ENCODE measurements at places on chromosomes 3 and 15.
A peak's percentile ranks its signal among the peaks of the same experiment; 100 is the strongest.

GRCh38 chr3:37787153-37787867, 74.4 kb upstream of the CTDSPL start:
- no peak for DNase-seq

GRCh38 chr15:51494411-51495314, 127.9 kb downstream of the DMXL2 start:
- DNase-seq: no peak

- peak; percentile 48 for DNase-seq
These were observed 88.7 kb upstream of the MRPL3 start for GRCh38 chr3:131591394-131592014.

- DNase-seq: no peak
These were observed 60.5 kb downstream of the STARD5 start for GRCh38 chr15:81263477-81263876.

DNA sequence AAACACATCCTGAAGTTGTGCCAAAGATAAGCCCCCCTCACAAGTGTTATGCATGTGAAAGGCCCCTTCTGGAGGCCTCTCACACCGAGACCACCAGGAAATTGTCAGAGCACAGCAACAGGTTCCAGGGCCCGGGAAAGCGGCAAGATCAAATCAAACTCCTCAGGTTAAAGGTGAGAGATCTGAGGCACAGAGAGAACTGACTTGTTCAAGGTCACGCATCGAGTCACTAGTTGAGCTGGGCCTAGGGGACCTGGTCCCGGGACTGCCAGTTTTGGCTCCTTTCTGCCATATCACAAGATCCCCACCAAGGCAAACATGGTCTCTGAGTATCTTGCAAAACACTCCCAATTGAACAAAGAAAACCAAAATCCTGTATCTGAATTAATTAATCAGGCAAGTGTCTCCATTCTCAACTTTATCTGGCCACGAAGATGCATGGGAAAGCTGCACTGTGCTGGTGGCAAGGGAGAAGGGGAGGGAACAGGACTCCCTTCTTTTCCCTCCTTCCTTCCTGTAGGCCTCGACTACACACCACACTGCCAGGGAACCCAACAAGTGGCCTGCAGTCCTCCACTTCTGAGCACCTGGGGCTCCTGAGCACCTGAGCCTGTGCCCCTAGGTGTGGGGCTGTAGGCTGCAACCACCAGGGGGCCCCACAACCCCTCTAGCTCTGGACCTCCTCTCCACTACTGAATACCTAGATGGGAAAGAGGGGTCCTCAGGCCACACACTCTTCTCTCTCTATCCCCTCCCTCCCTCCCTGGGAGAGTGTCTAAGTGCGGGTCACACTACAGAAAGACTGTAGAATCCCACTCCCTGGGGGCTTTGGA, 37.3 kb downstream of the ANP32A start:
- no peak for DNase-seq

DNA sequence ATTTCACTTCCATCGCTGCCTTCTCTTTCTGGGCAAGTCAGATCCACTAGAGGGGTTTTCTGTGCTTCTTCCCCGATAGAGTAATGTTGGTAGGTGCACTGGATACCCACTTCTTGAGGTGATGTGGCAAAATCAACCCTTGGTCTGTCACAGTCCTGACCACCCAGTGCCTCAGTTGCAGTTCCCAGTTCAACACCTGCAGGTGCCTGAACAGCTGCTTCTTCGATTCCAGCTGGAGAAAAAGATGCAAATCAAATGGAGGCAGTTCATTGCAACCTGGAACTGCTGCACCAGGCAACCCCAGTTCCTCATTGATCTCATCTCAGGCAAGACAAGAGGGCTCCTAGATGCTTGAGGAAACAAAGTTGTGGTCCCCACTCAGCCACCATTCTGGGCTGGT, 186.6 kb downstream of the UBE2E2 start:
- no peak for DNase-seq

DNA sequence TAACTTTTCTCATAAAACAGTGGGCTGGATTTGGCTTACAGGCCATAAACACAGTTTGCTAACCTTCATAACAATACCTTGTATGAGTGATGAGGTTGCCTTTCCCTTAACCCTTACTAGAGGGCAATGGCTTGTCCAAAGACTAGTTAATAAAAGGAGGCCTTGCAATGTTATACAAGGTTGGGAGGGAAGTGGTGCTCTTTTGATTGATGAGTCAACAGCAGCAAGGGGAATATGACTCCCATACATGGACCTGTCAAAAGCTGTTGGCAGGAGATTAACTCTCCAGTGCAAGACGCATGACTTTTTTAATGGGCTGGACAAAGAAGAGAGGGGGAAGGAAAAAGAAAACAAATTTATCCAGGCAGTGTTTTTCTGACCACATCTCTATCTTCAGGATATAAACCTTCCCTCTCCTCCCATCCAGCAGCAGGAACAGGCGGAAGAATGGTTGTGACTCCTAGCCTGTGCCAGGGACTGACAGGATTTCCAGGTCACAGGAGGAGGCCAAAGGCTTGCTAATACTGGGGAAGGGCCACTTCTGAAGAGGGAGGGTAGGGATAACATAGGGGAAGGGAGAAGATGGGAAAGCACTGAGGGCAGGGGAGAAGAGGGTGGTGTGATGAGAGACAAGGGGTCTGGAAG, 35.2 kb upstream of the ARL14 start:
- DNase-seq: peak; percentile 41

DNA sequence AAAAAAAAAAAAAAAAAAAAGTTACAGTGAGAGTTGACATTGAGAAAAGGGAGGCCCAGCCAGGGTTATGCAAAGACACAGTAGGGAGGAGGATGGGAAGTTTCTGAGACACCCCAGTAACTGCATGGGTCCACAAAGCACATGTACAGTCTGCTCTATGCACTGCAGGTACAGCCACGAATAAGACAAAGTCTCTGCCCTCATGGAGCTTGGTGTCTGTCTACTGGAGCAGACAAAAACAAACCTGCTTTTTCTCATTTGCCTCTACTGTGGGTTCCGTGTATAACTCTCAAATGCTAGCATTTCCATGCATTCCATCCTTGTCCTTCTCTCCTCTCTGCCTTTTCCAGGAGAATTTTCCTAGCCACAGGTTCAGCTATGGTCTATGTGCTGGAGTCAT, 107.4 kb downstream of the UBE3A start:
- DNase-seq: no peak

GRCh38 chr3:138361561-138361971, 13.2 kb downstream of the MRAS start:
- DNase-seq: peak; percentile 87

GRCh38 chr3:155089495-155089894, 9.4 kb downstream of the MME start:
- DNase-seq: no peak

DNA sequence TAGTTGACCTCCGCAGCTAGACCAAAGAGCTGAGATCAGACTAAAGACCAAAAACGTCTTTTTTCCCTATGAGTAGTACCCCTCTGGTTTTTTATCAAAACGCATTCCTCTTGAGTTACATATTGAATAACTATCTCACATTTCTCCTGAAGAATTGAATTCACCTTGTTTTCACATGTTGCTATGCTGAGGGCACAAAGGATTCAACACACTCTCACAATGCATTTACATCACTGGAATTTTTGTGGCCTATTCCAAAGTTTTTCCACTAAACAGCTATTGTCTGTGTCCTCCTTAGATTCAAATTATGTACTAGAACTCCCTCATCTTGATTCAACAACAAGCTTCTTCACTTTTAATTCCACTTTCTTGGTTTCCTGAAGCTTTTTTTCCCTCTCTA, 112.5 kb downstream of the RSL24D1 start:
- DNase-seq: no peak

GRCh38 chr3:141552440-141552991, 65.7 kb downstream of the RASA2 start:
- DNase-seq: no peak

DNA sequence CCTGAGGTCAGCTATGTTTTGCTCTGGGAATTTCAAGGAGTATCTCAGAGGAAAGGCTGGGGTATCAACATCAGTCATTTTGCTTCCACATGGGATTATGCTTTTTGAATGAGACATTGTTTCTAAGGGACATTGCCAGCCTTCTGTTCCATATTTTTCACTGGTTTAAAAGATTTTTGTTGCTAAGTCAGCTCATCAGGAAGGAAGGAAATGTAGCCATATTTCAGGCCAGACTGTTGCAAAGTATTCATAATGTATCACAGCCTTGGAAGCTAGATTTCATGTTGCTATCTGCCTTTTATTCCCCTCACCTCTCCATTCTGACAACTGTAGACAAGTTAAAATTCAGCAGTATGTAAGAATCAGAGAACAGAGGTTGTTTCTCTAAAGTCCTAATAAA, 61.0 kb upstream of the CHRM5 start:
- no peak for DNase-seq

- DNase-seq: no peak
These were observed 10.9 kb upstream of the PXK start for GRCh38 chr3:58321791-58322190.

- DNase-seq: peak; percentile 33
These were observed 34.8 kb upstream of the RAB6B start for GRCh38 chr3:133930341-133930933.

GRCh38 chr3:188490416-188490815, 336.5 kb downstream of the LPP start:
- no peak for DNase-seq

DNA sequence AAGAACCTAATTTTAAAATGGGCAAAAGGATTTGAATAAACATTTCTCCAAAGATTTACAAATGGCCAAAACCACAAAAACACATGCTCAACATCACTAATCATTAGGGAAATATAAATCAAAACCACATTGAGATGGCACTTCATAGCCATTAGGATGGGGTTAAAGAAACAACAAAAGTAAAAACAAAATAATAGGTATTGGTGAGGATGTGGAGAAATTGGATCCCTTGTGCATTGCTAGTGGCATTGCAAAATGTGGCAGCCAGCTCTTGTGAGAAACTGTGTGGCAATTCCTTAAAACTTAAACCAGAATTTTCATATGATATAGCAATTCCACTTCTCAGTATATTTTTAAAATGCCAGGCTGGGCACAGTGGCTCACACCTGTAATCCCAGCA, 126.5 kb downstream of the STT3B start:
- DNase-seq: no peak

DNA sequence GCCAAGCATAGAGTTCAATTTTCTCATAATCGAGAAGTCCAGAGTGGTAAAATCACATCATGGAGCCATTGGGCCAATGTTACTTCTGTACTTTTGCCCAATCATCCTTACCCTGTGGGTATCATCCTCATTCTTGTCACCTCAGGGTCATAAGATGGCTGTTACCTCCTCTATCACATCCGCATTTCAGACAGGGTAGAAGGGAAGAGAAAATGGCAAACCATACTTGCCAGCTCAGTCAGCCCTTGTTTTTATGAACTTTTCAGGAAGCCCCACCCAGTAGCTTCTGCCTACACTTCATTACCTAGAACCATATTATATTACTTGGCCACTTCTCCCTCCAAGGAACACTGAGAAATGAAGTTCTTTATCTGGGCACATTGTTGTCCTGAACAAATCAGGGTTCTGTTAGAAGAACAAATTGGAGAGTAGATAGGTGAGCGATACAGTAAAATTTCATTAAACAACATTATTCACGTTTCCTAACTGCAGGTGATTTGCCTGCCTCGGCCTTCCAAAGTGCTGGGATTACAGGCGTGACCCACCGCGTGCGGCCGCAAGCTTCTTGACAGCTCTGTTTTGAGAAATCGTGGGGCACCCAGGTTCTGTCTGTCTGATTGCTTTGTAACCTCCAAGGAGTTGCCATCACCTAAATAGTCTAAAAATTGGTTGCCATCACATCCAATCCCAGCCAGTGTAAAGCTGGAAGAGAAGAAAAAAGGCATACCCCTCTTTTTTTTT, 34.5 kb upstream of the RPN1 start:
- DNase-seq: no peak

GRCh38 chr3:177451301-177451750, 254.0 kb upstream of the TBL1XR1 start:
- DNase-seq: no peak

All from Caki2 (cell line).